ENCODE measurements at places on chromosomes 16 and 17.
A peak's percentile ranks its signal among the peaks of the same experiment; 100 is the strongest.

GRCh38 chr17:39118674-39119419 is 32.6 kb downstream of the PLXDC1 start:
- DNase-seq, result no peak

DNA sequence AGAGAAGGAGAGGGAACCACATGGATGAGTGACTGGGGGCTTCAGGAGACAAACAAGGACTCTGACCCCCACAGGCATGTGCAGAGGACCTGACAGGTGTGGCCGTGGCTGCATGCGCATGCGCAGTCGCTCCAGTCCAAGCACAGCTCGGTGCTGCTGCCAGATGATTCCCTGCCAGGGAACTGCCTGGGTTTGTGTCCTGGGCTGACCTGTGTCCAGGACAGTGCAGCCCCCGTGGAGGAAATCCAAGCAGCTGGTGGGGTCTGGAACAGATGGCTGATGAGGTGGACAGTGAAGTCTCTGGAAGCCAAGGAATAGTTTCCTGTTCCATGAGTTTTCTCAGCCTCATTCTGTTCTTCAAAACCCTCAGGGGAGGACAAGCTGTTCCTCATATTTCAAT is 27.3 kb downstream of the LASP1 start:
- no peak for DNase-seq

DNA sequence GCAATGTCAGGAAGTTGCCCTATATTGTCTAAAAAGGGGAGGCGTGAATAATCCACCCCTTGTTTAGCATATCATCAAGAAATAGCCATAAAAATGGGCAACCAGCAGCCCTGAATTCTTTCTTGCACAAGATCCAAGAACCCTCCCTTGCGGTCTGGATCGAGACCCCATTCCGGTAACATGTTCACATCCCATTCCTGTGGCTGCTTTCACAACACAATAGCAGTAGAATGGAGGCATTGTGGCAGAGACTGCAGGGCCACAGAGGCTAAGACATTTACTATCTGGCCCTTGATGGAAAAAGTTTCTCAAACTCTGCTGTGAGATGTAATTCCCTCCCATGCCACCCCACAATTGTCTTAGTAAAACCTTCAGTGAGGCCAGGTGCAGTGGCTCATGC is 73.2 kb downstream of the RMI2 start:
- no peak for DNase-seq

- DNase-seq, result no peak
These were observed at the start of gene HSF4 for GRCh38 chr16:67164599-67165061. Gene HSF4 (plus strand): TSS chr16:67164745. CDS start chr16:67164812, 67 bp downstream.

GRCh38 chr17:63688396-63689020 is 11.4 kb downstream of the LIMD2 start:
- no peak for DNase-seq

DNA sequence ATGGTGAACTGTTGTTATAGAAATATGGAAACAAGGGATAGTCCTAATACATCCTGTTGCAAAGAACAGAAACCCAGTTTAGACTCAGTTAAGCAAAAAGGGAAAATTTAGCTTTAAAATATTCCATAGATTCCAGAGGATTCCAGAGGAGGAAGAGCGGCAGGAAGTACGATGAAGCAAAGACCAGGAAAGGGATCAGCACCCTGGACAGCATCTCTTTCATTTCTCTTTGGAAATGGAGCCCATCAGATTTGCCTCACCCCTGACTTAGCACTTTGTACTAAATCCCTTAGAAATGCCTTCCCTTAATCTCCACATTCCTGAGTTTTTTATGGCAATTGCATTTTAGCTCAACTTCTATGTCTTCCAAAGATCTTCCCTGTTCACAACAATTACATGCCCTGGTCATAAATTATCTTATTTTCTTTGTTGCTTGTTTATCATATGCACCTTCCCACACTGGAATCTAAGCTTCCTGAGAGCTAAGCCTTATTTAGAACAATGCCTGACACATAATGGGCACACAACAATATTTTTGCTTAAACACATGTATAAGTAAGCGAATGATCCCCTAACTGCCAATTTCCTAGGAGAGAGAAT is 150.0 kb upstream of the RBFOX1 start:
- no peak for DNase-seq

- no peak for DNase-seq
These were observed 46.3 kb downstream of the VMP1 start for GRCh38 chr17:59753522-59754467.

DNA sequence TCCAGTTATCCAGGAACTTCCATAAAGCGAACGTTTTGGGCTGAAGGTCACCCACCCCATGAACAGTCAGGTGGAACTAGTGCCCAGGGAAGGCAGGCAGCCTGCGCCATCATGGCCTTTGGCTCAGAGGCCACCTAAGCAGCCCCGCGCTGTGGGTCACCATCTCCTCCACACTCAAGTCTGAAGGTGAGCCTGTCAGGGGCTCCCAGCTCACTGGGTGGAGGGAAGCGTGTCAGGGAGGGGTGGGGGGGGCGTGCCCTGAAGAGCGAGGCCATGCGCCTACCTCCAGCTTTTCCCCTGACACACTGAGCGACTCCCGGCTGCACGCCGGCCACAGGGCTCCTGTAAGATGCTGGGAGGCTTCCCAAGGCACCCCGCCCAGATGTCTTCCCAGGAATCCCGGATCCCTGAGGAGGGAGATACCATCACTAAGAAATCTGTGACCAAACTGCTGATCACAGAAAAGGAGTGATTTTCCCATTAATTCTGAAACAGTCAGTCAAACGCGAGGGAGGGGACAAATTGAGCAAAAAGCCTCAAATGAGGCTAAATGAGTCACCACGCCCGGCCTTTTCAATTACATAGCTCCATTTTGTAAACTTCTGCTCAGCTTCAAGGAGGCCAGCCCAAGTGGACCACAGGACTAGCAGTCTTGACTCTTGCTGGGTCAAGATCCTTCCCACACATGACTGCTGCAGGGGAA is 26.5 kb upstream of the SLC25A19 start:
- no peak for DNase-seq

DNA sequence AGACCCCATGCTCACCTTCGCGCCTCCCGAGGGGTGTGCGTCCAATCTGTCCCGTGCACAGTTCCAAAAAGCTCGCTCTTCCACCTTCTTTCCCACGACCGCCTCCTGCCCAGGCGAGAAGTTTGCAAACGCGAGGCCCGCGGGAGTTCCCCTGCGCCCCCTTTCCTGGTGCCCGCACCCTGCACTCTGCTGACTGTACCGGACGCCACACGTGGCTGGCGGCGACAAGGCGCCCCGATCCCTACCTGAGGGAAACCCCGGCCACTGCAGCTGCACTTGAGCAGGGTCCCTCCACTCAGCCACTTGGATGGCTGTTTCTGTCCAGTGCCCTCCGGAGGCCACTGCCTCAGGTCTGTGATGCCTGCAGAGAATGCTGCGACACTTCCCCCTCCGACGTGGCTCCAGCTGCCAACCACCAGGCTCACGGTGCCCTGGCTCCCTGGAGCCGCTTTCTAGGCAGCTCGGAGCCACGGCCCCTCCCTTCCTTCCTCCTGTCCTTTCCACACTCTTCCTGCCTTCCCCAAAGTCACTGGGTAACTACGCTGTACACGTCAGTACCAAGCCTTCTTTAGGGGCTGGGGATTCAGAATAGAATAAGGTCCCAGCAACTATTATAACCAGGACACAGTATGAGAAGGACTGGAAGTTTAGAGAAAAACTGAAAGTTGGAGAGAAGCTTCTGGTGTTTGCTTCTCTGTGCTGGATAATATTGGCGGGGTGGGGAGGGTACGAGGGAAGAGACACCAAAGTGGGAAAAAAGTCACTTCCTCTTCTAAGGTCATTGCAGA is at the start of gene MLKL:
Gene MLKL, minus strand, starts transcription at position 425 of the 788 bp plus-strand sequence. CDS start 5,105 bp downstream, outside the sequence.
- peak; percentile 27 for DNase-seq

- no peak for DNase-seq
These were observed 113.9 kb downstream of the MAP2K4 start for GRCh38 chr17:12134587-12134986.
